ENCODE measurements at places on chromosomes 11 and 22. TPM values are rescaled to one million over a fixed set of nuclear protein-coding genes. Genes with fewer than 3 reads are reported as not detected.

- DNase-seq, result no peak
Observed at GRCh38 chr22:27179161-27179560, 521.8 kb downstream of the MIAT start.

GRCh38 chr22:46293577-46294260 lies 3.0 kb upstream of the GTSE1 start:
- no peak for DNase-seq

DNA sequence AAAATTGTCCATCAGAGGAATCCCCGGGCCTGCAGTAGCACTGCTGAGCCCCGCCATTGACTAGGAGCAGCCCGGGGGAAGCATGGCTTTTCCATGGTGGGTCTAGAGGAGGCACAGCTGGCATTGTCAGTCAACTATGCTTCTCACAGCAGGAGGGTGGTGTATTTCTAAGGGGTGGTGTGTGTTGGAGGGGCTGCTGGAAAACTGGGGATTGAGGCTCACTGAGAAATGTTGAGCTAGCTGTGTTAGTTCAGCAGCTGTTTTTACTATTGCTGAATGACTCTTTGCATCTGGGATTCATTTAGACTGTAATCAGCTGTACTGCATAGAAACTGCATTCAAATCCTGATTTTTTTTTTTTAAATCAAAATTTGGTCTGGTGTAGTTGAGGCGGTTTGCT lies 5.6 kb downstream of the DDX10 start:
- DNase-seq, result no peak

- no peak for DNase-seq
Observed at GRCh38 chr11:10317151-10317755, 12.4 kb downstream of the ADM start.

- no peak for DNase-seq
Observed at GRCh38 chr22:43156413-43156812, 5.1 kb downstream of the TSPO start.

DNA sequence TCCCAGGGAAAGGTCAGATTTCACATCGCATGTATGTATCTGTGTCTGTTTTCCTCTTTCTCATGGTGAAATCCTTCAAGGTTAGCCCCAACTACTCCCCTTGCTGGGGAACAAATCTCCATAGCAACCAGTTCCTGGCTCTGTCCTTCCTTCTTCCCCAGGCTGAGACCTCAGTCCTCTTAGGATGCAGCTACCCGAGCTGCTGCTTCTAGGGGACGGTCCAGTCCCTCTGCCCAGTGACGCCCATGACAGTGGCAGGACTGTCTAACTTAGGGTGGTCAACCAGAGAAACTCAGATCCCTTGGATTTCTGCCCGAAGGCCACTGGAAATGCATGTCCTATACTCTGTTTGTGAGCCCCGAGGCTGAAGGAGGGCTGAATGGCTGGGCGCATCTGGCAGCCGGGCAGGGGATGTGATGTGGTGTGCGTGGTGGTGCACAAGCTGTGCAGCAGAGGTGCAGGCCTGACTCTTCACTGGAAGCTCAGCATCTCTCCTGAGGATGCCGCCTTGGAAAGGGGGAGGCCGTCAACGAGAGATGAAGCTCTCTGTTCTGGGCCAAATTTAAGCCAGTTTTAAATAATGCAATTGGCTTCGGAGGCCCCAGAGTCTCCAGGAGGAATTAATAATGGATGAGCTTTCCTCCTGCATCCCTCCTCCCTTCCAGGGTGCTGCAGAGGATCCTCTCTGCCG lies 118.7 kb upstream of the B3GAT1 start:
- DNase-seq, result peak; percentile 18

DNA sequence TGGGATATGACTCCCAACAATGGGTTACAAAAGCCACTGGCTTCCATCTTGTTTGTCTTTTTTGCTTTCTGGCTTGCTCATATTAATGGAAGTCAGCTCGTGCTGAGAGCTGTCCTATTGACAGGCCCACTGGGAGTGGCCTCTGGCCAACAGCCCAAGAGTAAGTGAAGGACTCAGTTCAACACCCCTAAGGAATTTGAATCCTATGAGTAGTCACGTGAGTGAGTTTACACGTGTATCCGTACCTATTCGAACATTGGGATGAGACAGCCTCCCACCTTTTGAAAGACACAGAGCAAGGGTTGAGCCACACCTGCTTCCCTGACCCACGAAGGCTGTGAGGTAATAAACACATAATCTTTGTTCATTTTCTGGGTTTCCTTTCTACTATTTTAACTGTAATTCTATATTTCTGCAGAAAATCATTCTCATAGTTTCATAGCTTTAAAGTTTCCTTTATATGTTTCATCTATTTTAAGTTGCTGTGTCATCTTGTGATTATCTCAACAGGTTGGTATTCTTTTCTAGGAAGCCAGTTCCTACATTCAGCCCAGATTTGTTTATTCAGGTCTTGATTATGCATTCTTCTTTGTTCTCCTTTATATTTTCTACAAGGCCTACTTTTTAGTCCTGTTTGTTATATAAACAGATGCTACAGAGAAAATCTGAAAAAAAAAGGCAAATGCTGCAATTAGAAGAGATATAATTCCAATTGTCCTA lies 802.3 kb downstream of the CNTN5 start:
- no peak for DNase-seq

DNA sequence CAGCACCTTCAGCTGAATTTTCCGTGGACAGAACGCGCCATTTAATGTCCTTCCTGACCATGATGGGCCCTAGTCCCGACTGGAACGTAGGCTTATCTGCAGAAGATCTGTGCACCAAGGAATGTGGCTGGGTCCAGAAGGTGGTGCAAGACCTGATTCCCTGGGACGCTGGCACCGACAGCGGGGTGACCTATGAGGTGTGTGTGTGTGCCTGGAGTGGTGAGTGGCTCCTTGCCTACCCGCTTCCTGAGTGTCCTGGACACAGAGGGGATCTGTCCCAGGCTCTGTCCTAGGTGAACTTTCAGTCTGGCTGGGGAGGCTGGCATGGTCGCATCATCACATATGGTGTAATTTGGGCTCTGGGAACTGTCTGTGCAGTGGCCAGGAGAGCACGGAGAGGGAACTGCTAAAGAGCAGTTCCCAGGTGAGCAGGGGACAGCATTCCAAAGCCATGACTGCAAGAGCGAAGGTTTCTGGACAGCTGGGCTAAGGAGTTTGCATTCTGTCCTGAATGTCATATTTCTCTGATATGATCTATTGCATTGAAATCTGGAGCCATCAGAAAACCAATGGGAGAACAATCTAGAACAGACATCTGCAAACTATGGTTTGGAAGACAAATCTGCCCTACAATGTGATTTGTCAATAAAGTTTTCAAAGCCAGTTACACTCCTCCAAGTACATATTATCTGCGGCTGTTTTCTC lies 104.3 kb downstream of the RRAS2 start:
- no peak for DNase-seq

DNA sequence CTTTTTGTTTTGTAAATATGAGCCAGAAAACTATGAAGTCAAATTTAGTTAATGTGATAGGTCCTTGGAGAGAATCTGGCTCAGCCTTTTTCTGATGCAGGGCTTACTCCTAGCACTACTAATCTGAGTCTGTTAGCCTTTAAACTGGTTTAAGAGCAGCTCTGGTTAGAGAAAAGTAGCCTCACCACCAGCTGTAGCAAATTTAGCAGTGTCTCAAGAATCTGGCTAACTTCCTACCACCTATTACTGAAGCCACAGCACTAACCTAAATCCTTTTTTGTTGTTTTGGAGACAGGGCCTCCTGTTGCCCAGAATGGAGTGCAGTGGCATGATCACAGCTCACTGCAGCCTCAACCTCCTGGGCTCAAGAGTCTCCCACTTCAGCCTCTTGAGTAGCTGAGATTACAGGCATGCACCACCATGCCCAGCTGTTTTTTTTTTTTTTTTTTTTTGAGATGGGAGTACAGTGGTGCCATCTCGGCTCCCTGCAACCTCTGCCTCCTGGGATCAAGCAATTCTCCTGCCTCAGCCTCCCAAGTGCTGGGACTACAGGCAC lies 13.9 kb downstream of the RBM4B start:
- no peak for DNase-seq

DNA sequence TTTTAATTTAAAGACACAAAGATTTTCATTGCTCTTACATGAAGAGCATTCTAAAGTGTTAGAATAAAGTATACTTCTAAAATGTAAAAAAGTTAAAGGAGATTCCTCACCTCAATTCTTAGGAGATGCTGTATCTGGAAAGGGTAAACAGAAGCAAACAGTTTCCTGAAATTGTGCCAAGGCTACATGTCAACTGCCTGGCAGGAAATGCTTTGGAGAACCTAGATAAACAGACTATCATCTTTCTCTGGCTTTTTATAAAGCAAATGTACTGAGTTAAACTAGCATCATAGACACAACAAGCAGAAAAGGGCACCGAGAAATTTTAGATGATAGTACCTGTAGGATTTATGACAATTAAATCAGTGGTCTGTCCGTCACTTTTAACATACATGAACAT lies 24.7 kb upstream of the AKIP1 start:
- DNase-seq, result no peak

DNA sequence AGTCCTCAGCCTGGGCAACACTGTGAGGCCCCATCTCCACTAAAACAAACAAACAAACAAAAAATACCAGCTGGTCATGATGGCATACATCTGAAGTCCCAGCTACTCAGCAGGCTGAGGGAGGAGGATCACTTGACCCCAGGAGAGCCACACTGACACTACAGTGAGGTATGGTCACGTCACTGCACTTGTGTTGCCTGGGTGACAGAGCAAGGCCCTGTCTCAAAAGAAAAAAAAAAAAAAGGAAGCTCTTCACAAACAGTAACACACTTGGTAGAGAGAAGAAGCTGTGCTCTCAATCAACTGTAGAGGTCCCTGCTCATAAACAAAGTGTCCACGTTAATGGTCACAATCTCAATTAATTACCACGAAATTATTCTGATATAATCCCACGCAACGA lies 401.6 kb upstream of the CCDC90B start:
- no peak for DNase-seq

DNA sequence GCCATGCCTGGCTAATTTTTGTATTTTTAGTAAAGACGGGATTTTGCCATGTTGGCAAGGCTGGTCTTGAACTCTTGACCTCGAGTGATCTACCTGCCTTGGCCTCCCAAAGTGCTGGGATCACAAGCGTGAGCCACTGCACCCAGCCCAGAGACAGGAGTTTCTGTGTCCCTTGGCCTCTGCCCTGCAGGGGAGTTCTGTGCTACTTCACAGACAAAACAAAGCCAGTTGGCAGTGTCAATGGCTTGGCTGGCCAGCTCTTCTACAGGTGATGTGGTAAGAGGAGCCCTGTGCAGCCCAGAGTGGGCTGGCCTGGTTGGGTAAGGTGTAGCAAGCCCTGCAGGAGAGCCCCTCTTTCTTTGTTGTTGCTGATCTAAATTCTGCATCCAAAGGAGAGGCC lies 60.5 kb upstream of the SHISAL1 start:
- DNase-seq, result no peak

DNA sequence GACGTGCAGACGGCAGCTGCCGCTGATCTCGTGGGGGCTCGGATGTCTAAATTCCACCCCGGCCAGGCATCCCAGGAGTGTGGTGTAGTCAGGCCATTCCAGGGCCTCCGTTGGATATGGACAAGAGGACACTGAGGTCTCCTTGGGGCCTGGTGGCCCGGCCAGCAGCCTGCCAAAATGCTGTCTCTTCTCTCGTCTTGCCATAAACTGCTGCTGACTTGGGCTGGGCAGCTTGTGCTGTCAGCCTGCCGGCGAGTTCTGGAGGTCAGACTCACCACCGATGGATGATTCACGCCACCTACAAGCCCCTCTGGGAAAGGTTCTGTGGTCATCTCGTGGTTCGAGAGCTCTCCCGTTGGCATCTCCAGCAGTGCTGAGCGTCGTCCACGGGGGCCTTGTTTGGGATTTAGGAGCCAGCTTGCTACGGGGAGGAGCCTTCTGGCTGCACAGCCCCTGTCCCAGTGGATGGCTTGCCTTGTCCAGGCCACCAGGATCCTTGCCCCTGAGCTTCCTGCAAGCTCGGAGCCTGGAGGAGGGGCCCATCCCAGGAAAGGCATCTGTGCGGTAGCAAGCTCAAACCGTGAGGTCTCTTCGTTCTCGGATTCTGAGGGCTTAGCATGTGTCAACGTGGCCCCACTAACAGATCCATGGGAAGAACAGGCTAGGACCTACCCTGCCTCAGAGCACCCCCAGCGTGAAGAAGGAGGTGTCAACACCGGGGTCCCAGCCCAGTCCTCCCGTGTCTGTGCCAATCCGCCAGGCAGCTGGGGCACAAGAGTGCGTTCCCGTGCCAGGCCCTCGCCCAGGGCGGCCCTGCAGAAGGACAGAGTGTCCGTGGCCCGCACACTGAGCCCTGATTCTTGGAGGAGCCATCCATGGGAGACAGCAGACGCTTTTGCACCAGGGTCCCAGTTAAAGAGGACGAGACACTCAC lies 1114.1 kb downstream of the BRD1 start:
- DNase-seq, result no peak

GRCh38 chr11:87180742-87181141 lies 143.0 kb downstream of the TMEM135 start:
- no peak for DNase-seq

The CCDC157 gene
- 3.3 TPM for total RNA-seq

The CARD10 gene
- total RNA-seq, result 18.9 TPM

The LINC01488 gene
- not detected for total RNA-seq

The FOLR2 gene
- total RNA-seq, result 9.9 TPM

All from upper lobe of left lung (tissue), 6 donors.